Stimulated activated CD4-positive, alpha-beta T cell treated with anti-CD3 and anti-CD28 coated beads, Interleukin-12 subunit alpha, Interleukin-12 subunit beta, amount 100 ng/mL, for 24 hours (primary cell): ENCODE measurements at places on chromosomes 3 and 15.

GRCh38 chr3:46838301-46838700 lies 24.9 kb downstream of the MYL3 start:
- no peak for DNase-seq

- no peak for DNase-seq
Observed at GRCh38 chr3:65503776-65504175, 534.9 kb downstream of the MAGI1 start.

DNA sequence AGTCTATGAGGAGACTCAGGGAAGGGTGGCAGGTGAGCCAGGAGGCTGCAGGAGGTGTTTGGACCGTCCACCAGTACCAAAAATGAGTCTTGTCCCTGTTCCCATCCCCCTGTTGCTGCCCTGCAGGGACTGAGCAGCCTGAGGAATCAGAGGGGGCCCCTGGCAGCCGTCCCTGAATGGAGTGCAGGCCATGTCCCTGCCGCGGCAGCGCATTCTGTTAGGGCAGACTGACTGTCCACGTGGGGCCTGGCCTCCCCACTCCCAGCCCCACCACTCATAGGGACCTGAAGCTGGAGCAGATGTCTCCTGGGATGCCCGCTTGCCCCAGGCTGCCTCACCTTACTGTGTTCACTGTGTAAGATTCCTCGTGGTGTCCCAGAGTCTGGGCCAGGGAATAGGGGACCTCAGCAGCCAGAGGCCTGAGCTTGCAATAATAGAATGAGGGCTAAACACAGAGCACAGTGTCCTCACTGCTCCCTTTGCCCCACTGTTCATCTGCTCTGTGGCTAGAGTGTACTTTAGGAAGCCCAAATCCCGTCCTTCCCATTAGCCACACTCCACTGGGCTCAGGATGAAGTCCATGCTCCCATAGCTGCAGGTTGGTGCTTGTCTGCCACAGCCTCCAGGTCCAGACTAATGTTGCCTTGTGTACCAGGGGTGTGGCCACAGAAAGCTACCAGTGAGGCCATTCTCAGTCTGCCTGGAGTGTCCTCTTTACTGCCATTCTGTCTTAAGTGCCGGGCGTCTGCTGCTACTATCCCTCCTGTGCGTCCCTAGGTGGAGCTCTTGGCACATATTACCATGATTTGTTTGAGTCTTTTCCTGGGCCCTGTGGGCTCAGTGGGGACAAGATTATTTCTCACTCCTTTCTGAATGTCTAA lies 63.2 kb downstream of the HCN4 start:
- no peak for DNase-seq

GRCh38 chr3:5304789-5305683 lies 117.5 kb downstream of the EDEM1 start:
- DNase-seq, result peak; percentile 25

GRCh38 chr3:98824256-98824655 lies 61.1 kb downstream of the ST3GAL6 start:
- DNase-seq, result no peak

DNA sequence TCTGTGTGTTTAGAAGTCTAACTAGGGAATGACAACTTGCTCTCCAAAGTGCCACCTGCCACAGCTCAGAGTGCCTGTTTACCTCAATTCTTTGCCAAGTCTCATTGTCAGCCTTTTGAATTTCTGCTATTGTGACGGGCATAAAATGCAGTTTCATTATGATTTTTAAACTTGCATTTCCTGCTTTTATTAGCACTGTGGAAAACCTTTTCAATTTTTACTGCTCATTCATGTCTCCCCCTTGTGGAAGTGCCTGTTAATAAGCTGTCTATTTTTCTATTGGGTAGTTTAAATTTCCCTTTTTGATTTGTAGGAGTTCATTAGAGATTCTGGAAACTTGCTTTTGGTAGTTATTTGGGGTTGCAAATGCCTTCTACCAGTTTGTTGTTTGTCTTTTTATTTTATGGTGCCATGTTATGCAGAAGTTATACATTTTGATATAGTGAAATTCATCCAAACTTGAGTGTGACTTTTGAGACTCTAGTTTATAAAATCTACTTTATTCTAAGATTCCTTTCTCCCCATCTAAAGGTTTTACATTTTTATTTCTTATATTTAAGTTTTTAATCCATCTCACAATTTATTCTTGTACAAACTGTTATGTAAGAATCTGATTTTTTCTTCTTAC lies 53.9 kb upstream of the FRMD4B start:
- no peak for DNase-seq

- no peak for DNase-seq
Observed at GRCh38 chr3:37190667-37191066, 16.3 kb upstream of the LRRFIP2 start.

DNA sequence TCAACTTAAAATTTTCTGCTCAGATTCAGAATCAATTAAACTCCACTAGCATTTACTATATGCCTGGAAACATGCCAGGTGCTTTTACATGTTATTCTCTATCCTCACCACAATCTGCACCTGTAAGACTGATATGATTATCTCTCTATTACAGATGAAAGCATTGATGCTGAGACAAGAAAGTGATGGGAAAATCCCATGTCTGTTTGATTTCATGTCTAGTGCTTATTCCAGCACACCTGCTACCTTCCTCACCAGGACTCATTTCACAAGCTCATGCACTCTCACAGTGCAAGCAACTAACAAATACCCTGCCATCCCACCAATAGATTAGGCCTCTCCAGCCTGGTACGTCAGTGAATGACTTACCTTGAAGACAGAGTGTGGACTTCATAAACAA lies 25.0 kb upstream of the BCL6 start:
- peak; percentile 13 for DNase-seq

- DNase-seq, result no peak
Observed at GRCh38 chr3:174812172-174812862, 46.8 kb upstream of the NAALADL2 start.

- DNase-seq, result no peak
Observed at GRCh38 chr15:61119556-61119955, 109.5 kb downstream of the RORA start.

- peak; percentile 47 for DNase-seq
Observed at GRCh38 chr3:109731639-109732473, 394.5 kb upstream of the DPPA4 start.

- no peak for DNase-seq
Observed at GRCh38 chr3:17047162-17047561, 162.4 kb downstream of the PLCL2 start.

GRCh38 chr3:101687142-101687931 lies 819 bp upstream of the RPL24 start:
- no peak for DNase-seq

DNA sequence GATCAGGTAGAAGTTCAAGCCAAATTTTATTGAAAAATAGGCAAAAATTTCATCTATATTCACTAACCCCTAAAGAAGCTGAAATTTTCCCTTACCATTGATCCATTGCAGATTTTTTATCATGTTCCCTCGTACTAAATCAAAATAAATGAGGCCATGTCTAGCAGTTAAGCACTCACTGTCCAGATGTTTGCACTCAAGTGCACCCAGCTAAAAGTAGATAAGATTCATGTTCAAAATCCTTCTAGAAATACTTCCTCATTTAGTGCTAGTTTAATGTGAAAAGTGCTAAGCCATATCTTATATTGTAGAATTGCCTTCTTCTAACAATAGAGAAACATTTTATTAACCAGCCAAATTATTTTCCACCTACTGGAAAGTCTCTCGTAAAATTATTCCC lies 164.7 kb upstream of the UBE2E2 start:
- DNase-seq, result no peak

DNA sequence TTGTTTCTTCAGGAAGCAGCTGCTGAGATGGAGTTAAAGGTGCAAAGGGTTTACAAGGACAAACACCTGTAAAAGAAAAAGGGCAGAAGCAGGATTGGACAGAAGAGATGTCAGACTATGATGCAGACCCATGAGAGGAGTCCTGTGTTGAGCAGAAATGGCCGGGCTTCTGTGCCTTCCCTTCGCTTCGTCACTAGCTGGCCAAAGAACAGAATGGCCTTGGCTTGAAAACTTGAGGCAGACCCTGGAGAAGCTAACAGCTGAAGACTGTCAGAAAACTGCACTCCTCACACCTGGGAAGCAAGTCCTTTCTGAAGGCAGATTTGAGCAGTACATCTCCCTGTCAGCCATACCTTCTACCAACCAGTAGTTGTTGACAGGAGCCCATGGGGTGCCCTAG lies 8.4 kb upstream of the NMNAT3 start:
- no peak for DNase-seq

- no peak for DNase-seq
Observed at GRCh38 chr3:184585545-184585944, 24.0 kb downstream of the EPHB3 start.

- DNase-seq, result no peak
Observed at GRCh38 chr3:14771593-14772497, 46.9 kb upstream of the FGD5 start.

GRCh38 chr15:76058714-76059319 lies 968 bp upstream of the TMEM266 start:
- DNase-seq, result no peak

DNA sequence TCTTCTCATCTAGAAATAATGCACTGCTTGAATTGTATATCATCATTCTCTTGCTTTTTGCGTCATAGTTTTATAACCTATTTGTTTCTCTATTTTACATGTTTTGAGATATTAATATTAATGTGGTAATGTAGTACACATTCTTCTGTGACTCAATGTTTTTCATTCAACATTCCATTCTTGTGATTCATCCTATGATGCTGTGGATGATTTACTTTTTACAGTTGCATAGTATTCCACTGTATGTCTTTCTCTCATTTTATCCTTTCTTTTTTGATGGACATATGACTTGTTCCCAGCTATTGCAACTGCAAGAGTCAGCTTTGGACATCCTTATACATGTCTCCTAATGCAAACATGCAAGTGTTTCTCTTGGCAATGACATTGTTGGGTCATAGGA lies 20.6 kb upstream of the VEPH1 start:
- DNase-seq, result no peak

GRCh38 chr3:108524537-108524936 lies 14.1 kb upstream of the MYH15 start:
- DNase-seq, result no peak

GRCh38 chr3:117104792-117105191 lies 395.2 kb downstream of the TUSC7 start:
- DNase-seq, result no peak

- DNase-seq, result no peak
Observed at GRCh38 chr3:161337311-161337710, 34.0 kb downstream of the SPTSSB start.

DNA sequence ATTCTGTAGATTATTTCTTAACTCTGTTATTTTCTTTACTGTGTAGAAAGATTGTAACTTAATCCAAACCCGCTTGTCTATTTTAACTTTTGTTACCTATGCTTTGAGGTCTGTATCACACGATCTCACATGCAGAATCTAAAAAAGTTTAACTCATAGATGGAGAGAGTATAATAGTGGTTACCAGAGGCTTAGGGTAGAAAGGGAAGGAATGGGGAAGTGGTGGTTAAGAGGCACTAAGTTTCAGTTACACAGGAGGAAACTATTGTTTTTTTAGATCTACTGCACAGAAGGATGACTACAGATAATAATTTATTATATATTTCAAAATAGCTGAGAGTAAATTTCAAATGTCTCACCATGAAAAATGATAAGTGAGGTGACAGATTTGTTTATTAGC lies 515.2 kb downstream of the RSL24D1 start:
- no peak for DNase-seq

- DNase-seq, result no peak
Observed at GRCh38 chr15:52067545-52067926, 45.0 kb downstream of the BCL2L10 start.

DNA sequence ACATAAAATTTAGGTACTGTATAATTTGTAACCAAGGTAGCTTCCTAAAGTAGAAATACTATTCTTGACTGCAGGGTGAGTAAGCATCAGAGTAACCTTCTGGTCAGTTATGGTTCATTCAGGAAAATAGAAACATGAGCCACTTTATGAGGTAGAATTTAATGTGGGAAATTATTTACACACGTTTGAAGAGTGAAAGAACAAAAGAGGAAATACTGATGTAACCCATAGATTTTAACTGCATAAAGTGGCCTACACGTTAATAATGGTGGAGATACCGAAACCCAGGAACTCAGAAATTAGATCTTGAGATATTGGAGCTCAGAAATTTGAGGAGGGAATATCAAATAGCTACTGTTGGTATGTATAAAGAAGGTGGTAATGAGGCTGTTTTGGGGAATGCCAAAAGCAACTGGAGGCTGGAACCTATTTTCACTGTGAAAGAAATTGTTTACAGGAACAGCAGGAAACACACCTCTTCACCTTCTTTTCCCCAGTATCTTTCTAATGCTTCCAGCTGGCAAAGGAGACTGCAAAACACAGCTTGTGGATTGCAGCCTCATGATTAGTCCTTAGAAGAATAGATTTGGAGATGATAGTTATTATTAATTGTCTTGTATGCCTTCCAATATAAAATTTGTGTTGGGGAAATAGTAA lies 216.1 kb downstream of the DOCK3 start:
- DNase-seq, result no peak

- no peak for DNase-seq
Observed at GRCh38 chr3:3005146-3005744, 104.9 kb downstream of the IL5RA start.

- DNase-seq, result no peak
Observed at GRCh38 chr3:98826126-98826525, 63.0 kb downstream of the ST3GAL6 start.

DNA sequence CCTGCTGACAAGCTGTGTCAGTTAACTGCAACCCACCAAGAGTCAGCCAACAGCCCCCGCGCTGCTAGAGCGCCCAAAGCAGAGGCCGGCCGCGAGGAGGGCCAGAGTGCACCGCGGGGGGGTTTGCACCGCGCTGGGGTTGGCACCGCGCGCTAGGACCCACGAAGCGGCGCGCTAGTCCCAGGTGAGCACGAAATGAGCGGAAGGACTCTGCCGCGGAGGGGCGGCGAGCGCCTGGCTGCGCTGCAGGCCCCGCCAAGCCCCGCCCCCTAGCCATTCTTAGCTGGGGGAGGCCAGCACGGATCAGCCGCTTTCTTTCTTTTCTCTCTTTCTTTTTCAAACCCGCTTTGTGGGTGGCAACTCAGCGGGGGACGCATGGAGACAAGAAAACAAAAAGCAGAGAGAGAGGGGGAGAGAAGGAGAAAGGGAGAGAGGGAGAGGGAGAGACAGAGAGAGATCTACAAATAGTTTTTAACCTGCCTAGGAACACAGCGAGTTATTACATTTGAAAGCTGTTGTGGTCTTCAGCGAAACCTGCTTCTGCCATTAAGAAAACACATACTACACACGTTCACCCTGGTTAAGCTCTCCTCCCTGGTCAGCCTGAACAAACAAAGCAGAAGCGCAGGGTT lies 6.9 kb upstream of the FOXB1 start:
- no peak for DNase-seq

- no peak for DNase-seq
Observed at GRCh38 chr3:35071772-35072171, 567.6 kb upstream of the ARPP21 start.

- DNase-seq, result no peak
Observed at GRCh38 chr3:179819379-179819778, 166.5 kb downstream of the USP13 start.

DNA sequence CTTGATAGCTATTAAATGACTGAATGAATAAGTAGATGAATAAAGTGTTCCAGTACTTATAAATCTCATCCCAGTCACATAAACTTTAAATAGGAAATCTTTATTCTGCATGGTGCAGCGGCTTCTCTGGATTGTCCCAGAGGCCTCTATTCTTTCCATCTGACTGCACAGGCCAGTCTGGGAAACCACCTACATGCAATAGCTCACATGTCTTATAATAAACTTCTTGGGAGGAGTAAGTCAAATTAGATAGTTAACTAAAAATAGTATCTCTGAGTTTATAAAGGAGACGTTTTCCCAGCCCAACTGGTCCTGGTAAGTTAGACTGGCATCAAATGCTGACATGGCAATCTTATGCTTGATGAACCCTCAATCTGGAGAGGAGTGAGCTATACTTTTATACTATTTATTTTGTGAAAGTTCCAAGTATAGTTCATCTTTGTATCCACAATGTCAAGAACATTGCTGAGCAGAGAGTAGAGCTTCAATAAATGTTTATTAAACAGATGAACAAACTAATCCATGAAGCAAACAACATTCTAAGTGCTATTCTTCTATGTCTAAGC lies 417.6 kb downstream of the TIGIT start:
- no peak for DNase-seq
